ENCODE measurements at places on chromosomes 2 and 18. TPM values are rescaled to one million over a fixed set of nuclear protein-coding genes. Genes with fewer than 3 reads are reported as not detected.

DNA sequence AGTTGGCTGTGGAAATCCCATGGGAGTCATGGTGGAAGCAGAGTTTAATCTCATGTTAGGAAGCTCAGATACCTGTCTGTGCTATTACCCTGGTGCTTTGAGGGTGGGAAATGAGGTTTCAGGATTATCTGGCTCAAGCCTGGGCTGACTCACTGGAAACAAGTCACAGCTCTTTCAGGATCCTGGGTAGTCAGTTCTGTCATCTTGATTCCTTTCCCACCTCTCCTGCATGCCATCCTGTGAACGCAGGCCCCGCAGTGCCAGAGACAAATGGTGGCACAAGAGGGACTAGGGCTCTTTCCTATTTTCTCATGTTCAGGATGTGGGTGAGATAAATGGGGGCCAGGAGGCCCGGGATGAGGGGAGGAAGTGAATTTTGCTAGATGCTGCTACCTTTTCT is 3.7 kb upstream of the FAM136A start:
- DNase-seq: no peak

GRCh38 chr2:127700527-127701192 is 637 bp upstream of the SFT2D3 start:
- DNase-seq: no peak

DNA sequence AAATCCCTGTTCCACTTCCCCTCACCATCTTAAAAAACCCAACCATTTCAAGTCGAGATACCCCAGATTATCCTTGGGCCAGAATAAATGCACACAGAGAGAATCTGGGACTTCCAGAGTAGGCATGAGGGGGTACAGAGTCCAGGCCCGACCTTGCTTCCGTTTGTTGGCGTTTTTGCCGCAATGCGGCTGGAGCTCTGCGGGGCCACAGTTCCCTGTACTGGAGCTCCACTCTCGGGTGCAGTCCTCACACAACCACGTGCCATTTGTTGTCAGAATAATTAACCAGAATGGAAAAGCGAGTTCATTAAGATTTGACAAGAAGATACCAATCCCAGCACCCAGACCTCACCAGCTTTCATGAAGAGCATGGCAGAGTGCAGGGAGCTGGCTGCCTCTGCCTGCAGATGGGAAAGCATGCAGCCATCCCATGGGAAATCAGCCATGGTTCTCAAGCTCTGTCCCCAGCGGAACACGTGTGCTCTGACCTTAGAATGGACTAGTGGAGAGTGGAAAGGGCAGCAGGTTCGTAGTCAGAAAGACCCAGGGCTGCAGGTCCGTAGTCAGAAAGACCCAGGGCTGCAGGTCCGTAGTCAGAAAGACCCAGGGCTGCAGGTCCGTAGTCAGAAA is 472.8 kb downstream of the EIPR1 start:
- DNase-seq: no peak

DNA sequence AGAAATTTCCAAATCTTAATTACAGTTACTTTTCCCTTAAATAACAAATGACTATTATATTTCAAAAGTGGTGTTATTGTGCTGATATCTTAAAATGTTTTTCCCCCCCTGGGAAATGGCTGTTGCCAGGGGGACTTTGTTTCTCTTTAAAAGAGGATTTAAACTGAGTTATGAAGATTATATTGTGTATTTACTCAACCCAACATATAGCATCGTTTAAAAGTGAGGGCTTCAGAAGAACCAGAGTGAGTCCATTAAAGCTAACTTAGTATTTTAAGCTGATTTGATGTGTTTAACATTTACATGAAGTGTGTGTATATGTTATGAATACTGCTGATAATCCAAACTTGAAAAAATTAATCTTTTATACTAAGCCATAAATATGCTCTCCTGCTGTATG is 81.6 kb downstream of the COL5A2 start:
- DNase-seq: no peak

DNA sequence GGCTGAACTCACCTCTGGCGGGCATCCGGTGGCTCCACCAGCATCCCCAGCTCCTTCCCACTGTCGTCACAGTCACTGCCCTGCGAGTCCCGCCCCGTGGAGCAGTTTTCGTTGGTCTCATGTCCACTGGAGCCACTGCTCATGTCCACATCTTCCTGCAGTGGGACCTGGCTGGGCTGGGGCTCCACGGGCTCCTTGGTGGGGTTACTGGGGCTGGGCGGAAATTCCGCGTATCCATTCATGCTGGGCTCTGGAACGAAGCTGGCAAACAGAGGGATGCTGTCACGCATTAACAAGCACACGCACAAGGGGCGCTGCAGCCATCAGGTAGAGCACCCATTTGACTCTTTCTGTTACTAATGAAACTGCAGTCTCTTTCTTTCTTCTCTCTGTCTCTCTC is 10.7 kb downstream of the PER2 start:
- DNase-seq: no peak

- no peak for DNase-seq
Measured at GRCh38 chr2:217820091-217820819, 182.5 kb downstream of the TNS1 start.

GRCh38 chr2:23691565-23691964 is 235.4 kb downstream of the ATAD2B start:
- no peak for DNase-seq

DNA sequence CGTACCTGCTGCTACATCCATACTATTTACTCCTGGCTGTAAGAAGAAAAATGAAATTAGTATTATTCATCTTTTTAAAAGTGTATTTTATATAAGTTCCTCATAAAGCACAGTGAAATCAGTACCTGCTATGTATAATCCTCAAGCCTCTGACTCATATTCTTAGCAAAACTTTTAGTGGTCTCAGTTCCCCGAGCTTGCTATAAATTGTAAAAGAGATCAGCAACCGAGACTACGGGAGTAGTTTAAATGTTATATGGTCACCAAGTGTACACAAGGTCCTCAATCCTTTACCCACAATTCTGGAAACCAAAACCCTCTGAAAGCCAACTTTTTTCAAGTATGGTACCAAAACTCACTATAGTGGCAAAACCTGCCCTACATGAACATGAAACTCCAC is 24.2 kb downstream of the PRPF40A start:
- no peak for DNase-seq

DNA sequence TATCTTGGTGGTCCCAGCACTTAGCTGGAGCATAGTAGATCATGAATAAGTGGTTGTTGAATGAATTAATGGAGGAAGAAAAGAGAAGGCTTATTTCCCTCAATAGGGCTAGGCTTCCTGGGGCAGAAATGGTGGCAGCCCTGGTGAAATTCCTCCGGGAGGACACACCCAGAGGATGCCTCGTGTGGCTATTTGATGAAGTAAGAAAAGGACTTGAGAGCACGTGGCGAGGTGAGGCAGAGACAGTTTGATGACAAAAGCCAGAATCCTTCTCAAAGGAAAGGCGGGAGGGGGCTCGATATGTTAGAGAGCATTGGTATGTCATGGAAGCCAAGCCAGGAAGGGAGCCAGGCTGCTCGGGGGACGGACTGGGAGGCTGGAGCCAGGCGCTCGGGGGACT is 14.7 kb downstream of the FAM228A start:
- no peak for DNase-seq

IL1R2 gene
- 11.8 TPM for total RNA-seq

PLCD4 gene
- 0.36 TPM for total RNA-seq
